ENCODE measurements at places on chromosomes 1 and 21.
A peak's percentile ranks its signal among the peaks of the same experiment; 100 is the strongest.

DNA sequence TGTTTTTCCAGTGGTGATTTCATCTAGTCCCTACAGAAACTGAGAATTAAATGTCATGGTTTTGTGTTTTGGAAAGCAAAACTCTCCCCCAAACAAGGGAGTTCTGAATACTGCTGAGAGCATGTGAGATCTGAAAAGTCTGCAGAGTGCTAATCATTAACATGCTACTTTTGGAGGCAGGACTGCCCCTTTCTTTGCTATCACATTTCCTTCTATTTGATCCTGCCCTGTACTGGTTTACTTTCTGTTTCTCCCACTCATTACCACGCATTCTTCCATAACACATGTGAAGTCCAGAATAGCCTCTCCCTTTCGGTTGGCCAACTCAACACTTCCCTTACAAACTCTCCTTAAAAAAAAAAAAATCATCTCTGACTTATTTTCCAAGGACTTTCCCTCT, 63.6 kb downstream of the GADD45A start:
- peak; percentile 84 for DNase-seq

DNA sequence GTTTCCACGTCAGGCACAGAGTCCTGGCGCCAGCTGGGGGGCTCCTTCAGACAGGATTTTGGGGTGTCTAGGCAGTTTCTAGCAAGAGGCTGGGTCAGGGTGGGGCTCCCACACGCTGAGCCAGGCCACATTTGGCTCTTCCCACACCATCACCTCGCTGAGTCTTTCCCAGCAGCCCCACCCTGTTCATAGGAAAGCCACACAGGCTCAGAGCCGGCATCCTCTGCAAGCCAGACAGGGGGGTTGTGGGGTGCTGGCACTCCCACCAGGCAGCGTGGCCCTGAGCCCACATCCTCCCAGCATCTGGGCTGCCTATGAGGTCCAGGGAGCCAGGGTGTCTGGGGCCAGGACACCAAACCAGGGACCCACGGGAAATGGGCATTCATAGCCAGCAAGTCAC, 2.8 kb upstream of the GPR153 start:
- no peak for DNase-seq

DNA sequence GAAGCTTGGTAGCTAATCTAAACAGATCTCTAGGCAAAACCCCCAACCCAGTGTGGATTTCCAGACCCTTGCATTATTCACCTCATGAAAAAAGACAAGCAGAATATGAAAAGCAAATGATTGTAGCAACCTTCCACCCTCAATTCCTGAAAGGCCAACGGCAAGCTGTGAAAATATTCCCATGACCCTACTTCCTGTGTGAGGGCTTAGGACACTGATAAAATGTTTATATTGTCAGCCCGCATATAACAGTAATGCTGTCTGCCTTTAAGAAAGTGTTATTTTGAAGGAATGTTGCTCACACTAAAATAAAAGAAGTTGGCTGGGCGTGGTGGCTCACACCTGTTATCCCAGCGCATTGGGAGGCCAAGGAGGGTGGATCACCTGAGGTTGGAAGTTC, 233.5 kb upstream of the NRIP1 start:
- no peak for DNase-seq

GRCh38 chr1:2279210-2279639, 51.1 kb downstream of the SKI start:
- DNase-seq: peak; percentile 94

GRCh38 chr1:245874942-245875580, 632.0 kb downstream of the SMYD3 start:
- DNase-seq: peak; percentile 100

DNA sequence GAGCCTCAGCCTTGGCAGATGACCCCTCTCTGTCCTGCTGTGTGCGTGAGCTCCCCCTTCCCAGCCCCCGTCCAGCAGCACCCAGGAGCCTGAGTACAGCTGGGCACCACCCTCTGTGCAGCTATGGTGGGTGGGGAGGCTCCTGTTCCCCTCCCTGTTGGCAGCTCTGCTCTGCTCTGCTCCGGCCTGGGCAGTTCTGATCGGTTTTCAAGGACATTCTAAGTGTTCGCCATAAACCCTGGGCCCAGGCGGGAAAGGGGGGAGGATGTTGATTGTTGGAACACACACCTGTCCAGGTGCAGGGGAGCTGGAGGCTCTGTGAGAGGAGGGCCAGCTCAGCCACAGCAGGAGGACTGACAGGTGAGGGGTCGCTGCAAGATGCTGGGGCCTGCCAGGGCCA, at the start of gene CLCNKB:
Gene CLCNKB (plus strand): TSS at position 262 of the 400 bp plus-strand sequence. CDS start 711 bp downstream, outside the sequence.
- DNase-seq: no peak

DNA sequence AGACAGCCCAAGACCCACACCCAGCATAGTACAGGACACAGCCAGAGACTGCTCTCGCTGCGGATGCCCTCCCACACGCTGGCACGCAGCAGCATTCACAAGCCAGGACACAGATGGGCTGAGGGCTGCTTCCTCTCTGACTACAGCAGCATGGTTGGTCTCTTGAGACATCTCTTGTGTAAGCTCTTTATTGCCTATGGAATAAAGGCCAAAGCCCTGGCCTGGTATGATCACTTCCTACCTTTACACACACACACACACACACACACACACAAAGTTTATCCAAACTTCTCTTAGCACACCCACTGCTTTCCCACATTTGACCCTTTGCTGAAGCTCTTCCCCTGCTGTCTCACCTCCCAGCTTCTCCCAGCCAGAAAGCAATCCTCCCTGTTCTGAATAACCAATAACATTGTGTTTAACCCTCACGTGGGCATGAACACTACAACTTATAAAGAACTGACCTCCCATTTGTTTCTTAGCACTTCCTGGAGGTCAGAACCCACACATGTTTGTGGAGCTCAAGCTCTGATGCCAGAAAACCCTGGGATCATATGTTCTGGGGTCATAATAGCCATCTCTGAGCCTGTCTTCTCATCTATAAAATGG, 1.2 kb upstream of the LUZP1 start:
- peak; percentile 72 for DNase-seq

- no peak for DNase-seq
These were observed 3.4 kb downstream of the S100A10 start for GRCh38 chr1:151990058-151990855.

- DNase-seq: no peak
These were observed 17.6 kb downstream of the PM20D1 start for GRCh38 chr1:205832326-205832751.

- peak; percentile 85 for DNase-seq
These were observed 62.3 kb downstream of the OPTC start for GRCh38 chr1:203556047-203556851.

- peak; percentile 29 for DNase-seq
These were observed 101.4 kb upstream of the VAMP3 start for GRCh38 chr1:7669559-7670311.

GRCh38 chr21:29342363-29342957, 43.7 kb downstream of the BACH1 start:
- DNase-seq: peak; percentile 99

DNA sequence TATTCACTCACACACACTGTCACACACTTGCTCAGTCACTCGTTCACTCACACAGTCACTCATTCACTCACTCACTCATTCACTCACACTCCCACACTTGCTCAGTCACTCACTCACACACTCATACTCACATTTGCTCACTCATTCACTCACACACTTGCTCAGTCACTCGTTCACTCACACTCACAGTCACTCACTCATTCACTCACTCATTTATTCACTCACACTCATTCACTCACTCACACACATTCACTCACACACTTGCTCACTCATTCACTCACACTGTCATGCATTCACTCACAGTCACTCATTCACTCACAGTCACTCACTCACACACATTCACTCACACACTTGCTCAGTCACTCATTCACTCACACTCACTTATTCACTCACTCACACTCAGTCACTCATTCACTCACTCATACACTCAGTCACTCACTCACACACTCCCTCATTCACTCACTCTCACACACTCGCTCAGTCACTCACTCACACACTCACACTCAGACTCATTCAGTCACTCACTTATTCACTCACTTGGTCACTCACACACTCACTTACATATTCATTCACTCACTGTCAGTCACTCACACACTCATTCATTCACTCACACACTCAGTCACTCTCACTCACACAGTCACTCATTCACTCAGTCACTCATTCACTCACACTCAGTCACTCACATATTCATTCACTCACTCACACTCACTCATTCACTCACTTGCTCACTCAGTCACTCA, 167.0 kb upstream of the C1orf174 start:
- DNase-seq: no peak

- no peak for DNase-seq
These were observed 75.0 kb downstream of the PBX1 start for GRCh38 chr1:164633997-164634396.

DNA sequence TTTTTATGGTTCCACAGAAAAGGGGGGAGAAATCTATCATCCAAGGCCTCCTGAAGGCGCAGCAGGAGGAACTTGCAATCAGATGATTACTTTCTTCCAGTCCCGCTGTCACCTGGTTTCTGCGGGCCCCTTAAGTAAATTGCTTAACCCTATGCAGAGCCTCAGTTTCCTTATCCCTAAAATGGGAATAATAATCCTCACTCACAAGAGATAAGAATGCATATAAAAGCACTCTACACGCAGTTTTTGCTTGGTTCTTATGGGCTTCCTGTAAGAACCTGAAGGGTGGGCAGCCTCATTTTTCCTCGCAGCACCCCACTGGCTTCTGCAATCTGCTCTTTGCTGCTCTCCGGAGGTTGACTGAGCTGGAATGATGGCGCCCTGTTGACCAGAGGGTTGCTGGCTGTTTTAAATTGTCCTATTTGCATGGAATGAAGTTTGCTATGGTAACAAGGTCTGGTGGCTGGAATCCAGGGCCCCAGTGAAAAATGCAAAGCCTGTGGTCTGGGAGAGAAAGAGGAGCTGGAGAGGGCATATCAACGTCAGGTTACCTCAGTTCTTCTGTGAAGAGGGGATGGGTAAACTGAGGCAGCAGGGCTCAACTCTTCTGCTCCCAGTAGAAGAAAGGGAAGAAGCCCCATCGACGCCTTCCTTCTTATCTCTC, 1.0 kb upstream of the KAZN start:
- no peak for DNase-seq

- DNase-seq: no peak
These were observed 70.1 kb downstream of the PCBP3 start for GRCh38 chr21:45713613-45714012.

DNA sequence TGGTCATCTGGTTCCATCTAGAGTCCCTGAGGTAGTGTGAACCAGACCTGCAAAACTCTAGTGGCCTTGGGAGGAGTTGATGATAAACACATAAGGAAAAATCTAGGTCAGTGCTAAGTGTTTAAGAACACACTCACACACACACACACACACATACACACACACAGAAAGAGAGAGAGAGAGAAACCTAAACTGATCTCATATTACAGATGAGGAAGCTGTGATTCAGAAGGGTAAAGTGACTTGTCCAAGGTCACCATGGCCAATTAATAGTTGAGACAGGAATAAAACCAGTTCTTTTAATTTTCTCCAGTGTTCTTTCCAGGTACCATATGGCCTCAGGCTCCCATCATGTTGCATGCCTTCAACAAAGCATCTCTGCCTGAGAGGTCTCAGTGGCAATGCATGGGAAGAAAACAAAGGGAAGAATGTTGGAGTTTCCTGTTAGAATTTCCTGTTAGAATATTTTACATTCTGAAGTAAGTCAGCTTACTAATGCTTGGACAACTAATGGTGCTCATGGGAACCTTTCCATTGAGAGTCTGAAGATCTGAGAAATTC, 77.3 kb upstream of the TSPAN2 start:
- DNase-seq: peak; percentile 70

DNA sequence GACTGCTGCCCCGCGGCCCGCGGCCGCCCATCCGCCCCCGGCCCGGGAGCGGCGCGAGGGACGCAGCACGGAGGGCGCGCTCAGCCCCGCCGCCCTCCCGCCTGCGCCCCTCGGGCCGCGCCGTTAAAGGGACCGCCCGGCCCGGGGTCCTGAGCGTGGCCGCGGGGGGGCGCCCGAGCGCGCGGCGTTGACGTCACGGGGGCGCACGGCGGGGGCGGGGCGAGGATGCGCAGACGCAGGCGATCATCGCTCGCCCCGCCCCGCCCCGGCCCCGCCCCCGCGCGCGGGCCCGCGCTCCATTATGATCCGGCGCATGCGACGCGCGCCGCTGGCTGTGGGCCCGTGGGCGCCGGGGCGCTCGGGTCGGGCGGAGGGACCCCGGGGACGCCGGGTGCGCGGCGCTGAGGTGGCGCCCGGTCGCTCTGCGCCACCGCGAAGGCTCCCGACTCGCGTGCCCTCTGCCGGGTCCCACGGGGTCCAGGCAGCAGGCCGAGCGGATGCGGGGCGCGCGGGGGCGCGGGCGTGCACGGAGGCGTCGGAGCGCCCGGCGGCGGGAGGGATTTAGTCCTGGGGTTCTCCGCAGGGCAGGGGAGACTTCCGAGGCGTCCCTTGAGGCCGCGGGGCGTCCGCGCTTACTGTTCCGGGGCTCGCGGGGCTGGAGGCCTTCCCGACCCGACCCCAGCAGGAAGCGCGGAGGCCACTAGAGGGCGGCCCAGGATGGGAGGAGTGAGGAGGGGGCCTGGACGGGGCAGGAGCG, at the start of gene DVL1:
Gene DVL1 (minus strand): TSS at position 163 of the 757 bp plus-strand sequence. CDS start 353 bp downstream, outside the sequence.
- peak; percentile 58 for DNase-seq

- no peak for DNase-seq
These were observed 39.2 kb upstream of the POU3F1 start for GRCh38 chr1:38085666-38086330.

DNA sequence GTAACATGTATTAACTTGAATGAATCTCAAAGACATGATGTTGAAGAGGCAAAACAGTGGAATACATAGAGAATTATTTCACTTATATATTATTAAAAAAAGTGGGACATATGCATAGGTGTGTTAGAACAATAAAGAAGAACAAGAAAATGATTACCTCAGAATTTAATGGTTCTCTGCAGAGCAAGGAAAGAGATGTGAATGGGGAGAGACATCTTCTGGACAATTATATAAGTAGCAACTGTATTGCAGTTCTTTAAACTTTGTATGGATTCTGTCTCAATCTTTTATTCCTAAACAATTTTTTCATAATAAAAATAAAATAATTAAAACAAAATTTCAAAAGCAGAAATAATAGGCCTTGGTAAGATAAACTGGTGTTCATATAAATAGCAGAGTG, 674.9 kb upstream of the ADGRL4 start:
- no peak for DNase-seq

GRCh38 chr1:97441966-97442365, 478.9 kb downstream of the DPYD start:
- DNase-seq: no peak

DNA sequence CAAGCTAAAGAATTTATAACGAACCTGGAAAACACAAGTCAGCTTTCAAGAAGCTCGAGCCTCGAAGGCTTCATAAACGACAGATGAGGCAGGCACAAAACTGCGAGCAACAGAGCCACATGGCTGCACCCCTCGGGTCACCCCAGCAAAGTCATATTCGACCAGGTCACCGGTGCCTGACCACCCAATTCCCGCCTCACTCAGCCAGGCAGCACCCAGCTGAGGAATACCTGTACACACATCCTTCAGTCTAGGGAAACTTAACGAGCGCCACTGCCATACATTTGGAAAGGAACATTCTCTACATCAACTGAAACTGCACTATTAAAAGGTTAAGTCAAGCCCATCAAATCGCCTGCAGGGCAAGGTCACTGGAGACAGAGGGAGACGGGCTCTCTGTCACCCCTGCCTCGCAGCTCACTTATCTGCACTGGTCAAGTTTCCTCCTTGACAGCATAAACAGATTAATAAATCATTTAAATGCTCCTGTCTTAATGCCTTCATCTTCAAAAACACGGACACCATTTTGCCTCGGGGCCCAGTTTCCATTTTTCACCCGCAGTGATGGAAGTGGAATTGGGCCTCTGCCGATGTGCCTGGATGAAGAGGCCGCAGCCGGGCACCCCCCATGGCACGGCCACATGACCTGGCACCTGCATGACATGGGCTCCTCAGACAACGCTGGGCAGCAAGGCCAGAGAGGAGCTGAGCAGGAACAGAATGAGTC, 20.6 kb downstream of the NPHP4 start:
- no peak for DNase-seq

- peak; percentile 65 for DNase-seq
These were observed at the start of gene HMCN1 for GRCh38 chr1:185733818-185734735. HMCN1 (plus strand) TSS chr1:185734391; CDS start chr1:185734780, 389 bp downstream.

All from IMR-90 (cell line).